ENCODE measurements at places on chromosomes 12 and 14.

GRCh38 chr12:47121146-47121545 lies 41.4 kb upstream of the AMIGO2 start:
- DNase-seq = peak; percentile 84

- DNase-seq = no peak
Measured at GRCh38 chr14:77882636-77883035, 82.7 kb downstream of the ADCK1 start.

- DNase-seq = no peak
Measured at GRCh38 chr12:21553329-21553675, 27.2 kb downstream of the SPX start.

GRCh38 chr12:54858562-54858961 lies 4.2 kb downstream of the MUCL1 start:
- DNase-seq = no peak

DNA sequence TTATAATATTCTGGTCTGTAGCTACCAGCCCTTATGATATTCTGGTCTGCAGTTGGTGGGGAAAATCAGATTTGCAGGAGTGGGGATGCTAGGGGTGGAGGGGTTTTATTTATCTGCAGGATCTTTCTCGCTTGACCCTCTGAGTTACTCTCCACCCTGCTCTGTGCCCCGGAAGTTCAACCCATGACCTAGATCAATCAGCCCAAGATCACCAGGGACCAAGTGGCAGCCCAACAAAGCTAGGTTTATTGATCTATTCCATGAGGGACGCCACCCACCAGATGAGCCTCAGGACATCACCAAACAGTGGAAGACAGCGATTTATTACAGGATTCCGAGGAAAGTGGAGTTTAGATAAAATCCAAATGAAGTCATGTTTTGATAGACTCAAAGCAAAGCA lies 25.8 kb upstream of the C12orf76 start:
- DNase-seq = no peak

- no peak for DNase-seq
Measured at GRCh38 chr14:50762001-50762930, 68.7 kb downstream of the NIN start.

DNA sequence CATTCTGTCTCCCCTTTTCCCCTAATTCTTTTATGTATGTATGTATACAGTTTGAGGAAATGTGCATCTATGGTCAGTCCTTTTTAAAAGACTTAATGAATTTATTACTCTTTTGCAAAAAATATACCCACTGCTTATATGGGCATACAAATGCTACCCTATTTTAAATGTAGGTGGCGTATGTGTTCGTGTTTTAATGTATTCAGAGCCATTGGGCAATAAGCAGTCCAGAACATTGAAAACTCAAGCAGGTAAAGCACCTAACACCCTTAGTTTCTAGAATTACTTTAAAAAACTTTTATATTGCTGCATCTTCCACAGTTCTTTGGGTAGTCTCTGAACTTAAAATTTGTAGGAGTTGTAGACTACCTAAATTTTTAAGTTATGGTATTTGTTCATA lies 42.6 kb upstream of the A2ML1 start:
- DNase-seq = no peak

DNA sequence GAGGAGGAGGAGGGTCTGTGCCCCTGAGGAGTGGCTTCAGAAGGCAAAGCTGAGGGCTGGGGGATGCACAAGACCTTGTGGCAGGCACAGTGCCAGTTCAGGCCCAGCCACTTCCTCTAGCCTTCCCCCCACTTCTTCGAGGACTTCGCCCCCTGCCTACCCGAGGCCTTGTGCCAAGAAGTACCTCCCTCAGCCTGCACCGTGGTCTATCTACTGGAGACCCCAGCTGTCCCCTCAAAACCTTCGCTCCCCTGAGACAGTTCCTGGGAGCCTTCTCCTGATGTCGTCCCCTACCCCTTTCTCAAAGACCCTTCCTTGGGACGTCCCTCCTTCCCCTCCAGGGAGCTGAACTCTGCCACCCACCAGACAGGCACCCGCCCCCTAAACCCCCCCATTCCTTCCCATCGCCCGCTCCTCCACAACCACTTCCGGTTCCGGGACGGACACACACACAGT lies 604 bp downstream of the ZNF384 start:
- no peak for DNase-seq

GRCh38 chr12:102388469-102388868 lies 91.9 kb downstream of the IGF1 start:
- no peak for DNase-seq

DNA sequence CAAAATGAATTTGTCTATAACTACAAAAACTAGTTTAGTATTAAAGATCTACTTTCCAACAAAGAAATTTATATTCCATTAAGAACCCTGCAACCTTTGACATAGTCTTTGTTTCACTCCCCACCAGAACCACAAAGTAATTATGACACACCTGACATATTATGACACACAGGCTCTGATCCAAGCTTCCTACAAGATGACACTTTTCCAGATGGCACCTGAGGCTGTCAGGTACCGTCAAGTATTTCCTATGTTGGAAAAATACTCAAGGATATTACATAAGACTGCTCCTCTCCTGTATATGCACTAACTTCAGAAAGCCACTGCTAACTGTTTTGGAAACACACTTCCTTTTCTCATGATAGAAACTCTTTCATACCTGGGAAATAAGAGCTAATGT lies 38.9 kb downstream of the STXBP6 start:
- DNase-seq = no peak

DNA sequence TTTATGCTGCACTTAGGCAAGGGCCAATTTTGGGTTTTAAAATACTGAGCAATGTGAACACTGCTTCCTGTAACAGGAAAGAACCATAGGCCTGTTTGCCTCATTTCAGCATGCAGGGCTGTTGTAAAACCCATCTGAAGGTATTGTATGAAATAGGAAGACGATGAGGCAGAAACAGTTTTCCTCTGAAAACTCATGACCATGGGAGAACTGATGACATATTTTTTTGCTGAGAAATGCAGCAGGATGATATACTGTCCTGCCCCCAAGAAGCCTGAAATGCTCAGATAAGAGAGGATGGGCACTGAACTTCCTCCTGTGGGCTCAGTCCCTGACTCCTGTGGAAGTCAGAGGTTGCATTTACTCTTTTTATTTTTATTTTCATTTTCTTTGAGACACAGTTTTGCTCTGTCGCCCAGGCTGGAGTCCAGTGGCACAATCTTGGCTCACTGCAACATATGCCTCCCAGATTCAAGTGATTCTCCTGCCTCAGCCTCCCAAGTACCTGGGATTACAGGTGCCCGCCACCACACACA lies 17.4 kb downstream of the PYGL start:
- no peak for DNase-seq

- DNase-seq = no peak
Measured at GRCh38 chr12:52825961-52826360, 8.2 kb downstream of the KRT79 start.

- no peak for DNase-seq
Measured at GRCh38 chr12:15733136-15733535, 56.1 kb downstream of the EPS8 start.

DNA sequence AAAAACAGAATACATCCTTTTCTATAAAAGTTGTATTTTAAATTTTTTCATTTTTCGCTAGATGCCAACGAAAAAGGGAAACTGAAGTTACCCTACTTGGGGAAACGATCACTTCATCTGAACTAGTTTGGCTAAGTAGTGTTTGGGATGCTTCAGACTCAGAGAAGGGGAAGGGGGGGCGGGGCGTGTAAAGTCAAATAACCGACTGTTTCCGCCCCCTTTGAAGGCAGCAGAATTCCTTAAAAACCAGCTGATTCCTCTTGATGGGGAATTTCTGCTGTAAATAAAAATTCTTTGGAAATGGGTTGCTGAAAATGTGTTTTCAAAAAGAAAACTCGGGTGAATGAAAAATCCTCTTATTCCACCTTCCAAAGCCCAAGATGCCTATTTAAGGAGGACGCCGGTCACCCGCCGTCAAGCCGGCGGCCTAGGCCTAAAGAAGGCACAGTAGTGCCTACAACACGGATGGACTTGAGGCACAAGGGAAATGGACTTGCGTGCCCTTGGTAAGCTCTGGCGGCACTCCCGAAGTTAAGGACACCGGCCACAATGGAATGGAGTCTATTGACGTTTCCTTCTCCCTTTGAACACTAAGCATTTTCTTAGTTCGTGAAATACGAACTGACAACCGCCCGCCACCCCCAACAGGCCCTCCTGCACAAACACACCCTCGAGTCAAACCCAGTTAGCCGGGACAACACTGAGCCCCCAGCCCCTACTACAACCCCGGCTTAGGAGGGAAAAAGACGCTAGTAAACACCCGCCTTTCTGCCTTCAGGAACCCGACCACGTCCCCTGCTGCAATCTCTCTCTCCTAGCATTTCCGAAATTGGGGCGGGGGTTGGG lies 1.9 kb downstream of the ATXN2 start:
- DNase-seq = peak; percentile 90

- DNase-seq = no peak
Measured at GRCh38 chr12:71683633-71684032, 2.2 kb upstream of the TMEM19 start.

- no peak for DNase-seq
Measured at GRCh38 chr14:95068080-95068479, 89.2 kb downstream of the DICER1 start.
